ENCODE measurements at places on chromosomes 5 and 9. TPM values are rescaled to one million over a fixed set of nuclear protein-coding genes. Genes with fewer than 3 reads are reported as not detected.

The MVB12B gene
- 17.3 TPM for polyA plus RNA-seq

The RNF183 gene
- 7.0 TPM for polyA plus RNA-seq

The NANS gene
- polyA plus RNA-seq = 41.7 TPM

The EGFLAM gene
- 8.8 TPM for polyA plus RNA-seq

The DEPDC1B gene
- 25.2 TPM for polyA plus RNA-seq

The FRMD3 gene
- 20.3 TPM for polyA plus RNA-seq

DNA sequence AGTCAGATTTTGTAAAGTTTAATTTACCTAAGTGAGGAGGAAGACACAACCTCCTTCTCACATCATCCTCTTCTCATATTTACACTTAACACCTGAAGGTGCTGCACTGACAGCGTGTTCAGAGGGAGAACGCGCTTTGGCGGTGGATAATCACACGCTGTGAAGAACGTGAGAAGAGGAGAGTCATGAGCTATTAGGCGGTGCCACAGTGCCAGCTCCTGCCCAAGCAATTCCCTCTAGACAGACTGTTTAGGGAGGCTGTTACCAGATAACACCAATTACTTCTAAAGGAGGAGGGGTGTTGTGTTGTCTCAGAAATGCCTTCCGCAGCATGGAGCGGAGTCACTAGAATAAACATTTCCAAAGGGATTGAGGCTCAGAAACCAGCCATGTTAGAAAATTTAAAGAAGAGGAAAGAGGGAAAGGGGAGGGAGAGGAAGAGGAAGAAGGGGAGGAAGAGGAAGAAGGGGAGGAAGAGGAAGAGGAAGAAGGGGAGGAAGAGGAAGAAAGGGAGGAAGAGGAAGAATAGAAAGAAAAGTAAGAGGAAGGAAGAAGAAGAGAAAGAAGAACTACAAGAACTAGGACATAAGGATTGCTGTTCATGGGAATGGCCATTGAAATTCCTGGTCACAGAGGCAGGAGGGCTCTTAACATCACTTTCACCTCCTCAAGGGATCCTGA, 37.3 kb upstream of the WWC1 start:
- no peak for DNase-seq

GRCh38 chr5:68332080-68332451, 116.5 kb downstream of the PIK3R1 start:
- no peak for DNase-seq

- DNase-seq = no peak
These were observed 12.2 kb downstream of the SPINK1 start for GRCh38 chr5:147819261-147819770.

GRCh38 chr9:120882935-120883607, 6.1 kb upstream of the PHF19 start:
- no peak for DNase-seq

GRCh38 chr5:3602785-3603502, 7.3 kb downstream of the IRX1 start:
- DNase-seq = no peak

DNA sequence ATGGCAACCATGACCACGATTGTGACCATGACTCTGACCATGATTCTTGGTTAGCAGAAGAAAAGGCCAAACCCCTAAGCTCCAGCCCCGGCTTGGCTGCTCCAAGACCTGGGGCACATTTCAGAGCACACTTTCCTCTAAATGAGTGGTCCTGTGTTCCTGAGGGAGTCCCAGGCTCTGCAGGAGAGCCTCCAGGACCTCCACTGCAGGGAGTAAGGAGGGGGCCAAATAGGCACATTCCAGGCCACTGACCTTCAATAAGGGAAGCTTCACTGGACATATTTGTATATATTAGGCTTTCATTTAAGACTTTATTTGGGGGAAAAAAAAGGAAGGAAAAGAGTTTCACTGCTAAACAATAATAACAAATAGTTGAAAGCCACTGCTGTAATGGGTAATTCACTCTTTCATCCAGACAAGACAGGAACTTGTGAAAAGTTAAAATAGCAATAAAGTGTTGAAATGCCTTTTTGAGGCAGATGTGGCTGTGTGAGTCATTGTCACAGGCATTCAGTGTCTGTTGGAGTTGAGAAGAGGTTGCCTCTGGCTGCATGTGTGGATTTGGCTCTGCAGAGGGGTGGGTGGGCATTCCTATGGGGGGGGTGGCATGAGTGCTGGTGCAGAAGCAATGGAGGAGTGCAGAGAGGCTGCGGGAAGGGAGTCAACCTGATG, 63.9 kb upstream of the TGFBR1 start:
- no peak for DNase-seq

- no peak for DNase-seq
These were observed 14.8 kb downstream of the AKNA start for GRCh38 chr9:114372921-114373448.

- DNase-seq = no peak
These were observed 61.3 kb downstream of the NR2F1-AS1 start for GRCh38 chr5:93519740-93520139.

DNA sequence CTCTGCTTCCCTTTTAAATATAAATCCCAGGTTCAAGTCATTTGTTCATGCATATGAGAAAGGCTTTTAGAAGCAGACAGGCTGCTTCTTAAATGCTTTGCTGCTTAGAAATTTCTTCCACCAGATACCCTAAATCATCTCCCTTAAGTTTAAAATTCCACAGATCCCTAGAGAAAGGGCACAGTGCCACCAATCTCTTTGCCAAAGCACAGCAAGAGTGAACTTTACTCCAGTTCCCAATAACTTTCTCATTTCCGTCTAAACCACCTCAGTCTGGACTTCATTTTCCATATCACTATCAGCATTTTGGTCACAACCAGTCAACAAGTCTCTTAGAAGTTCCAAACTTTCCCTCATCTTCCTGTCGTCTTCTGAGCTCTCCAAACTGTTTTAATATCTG, 679.8 kb upstream of the FTMT start:
- DNase-seq = no peak

GRCh38 chr9:6959270-6960000, 201.7 kb downstream of the KDM4C start:
- DNase-seq = peak; percentile 48

DNA sequence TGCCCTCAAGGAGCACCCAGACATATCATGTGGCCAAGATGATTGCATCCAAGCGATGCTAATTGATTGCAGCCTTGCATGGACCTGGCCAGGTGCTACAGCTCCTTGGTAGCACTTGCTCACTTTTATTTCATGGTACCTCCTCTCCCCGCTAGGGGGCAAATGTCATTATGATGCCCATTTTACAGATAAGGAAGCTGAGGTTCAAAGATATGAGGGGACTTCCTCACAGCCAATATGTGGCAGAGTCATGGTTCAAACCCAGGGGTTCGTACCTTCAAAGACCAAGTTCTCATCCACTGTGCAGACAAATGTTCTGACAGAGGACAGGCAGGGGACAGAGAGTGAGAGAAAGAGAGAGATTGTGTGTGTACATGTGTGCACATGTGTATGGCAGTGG, 21.9 kb upstream of the KCNMB1 start:
- no peak for DNase-seq

DNA sequence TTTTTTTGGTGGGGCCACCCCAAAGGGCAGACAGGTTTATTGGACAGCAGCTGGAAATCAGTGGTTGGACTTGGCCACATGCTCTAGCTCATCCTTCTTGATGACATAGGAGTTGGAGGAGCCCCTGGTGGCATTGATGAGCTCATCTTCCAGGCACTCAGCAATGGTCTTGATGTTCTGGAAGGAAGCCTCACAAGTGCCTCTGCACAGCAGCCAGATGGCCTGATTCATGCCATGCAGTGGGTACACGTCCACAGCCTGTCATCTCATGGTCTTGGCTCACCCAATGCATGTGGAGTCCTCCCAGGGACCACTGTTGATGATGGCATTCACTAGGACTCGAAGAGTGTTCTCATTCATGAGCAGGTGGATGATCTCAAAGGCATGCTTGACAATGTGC, 11.3 kb upstream of the RCL1 start:
- no peak for DNase-seq

DNA sequence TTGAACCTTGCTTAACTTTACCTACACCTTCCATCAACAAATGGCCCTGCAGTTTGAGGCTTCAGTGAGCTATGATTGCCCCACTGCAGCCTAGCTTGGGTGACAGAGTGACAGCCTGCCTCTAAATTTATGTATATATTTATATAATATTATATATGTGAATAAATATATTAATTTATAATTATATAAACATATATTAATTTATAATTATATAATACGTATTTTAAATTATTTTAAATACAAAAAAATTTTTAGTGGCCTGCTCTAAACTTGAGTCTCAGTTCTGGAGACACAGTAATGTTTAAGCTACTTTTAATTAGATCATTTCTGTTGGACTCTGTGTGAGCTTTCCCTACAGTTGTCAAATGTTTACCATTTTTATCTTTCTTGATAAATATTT, 9.3 kb upstream of the SHC3 start:
- no peak for DNase-seq

GRCh38 chr5:91359962-91360609, 23.0 kb downstream of the ARRDC3 start:
- DNase-seq = no peak

GRCh38 chr9:77601476-77602099, 46.5 kb downstream of the GNA14 start:
- DNase-seq = no peak

- no peak for DNase-seq
These were observed 58.6 kb downstream of the PTPN3 start for GRCh38 chr9:109439378-109440116.

DNA sequence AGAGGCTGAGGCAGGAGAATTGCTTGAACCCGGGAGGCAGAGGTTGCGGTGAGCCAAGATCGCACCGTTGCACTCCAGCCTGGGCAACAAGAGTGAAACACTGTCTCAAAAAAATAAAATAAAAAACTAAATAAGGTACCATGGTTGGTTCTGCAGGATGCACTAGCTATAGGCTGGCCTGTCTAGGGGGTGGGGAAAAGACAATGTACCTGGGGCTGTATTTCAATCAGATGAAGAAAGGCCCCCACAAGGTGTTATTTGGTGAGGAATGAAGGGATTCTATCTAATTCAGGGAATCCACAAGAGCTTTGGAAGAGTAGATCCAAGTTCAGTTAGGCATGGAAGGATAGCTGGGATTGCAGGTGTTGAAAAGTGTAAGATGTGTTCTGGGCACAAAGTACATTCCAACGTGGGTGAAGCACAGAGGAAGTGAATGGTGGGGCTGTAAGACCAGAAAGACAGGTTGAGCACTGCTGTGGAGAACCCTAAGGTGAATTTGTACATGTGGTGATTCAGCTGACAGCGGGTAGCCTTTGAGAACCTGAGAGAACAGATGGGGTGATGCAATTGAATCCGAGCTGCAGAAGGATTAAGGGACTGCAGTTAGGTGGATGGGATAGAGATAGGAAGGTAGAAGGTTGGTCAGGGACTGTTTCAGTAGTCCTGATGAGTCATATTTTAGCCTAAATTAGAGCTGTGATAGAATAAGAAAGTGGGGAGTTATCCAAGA, 71.8 kb downstream of the CAST start:
- no peak for DNase-seq

DNA sequence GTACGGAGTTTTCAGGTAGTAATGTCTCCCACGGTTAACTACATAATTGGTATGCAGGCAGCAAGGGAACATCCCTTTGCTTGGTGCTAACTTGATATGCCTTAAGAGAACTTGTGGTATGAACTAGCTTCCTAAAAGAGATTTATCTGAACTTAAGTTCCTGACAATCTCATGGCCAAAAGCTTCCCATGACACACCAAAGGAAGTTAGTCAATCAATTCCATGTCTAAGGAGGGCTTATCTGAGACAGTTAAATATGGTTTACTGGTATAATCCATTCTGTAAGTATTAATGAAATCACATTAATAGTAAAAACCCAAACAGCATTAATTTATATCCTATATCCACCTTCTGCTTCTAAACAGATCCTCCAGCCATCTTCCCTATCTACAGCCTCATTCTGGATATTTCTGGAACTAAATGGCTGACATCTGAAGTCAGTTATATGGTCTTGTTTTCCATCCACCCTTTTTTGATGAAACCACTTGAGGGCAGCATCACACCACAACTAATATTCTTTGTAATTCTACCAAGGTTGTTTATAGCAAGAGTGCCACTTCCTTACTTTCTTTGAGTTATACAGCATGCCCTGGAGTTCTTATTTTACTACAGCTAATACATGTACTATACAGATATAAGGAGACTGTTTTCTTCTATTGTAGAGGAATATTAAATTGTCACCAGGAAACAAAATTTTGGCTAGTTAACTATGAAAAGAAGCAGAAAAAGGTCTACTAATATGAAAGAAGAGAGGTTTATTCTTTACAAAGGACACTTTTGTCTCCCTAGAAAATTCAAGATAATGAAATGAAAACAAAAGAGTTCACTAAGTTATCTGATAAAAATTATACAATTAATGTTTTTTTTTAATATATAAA, 34.7 kb downstream of the SHOC1 start:
- DNase-seq = peak; percentile 82

GRCh38 chr5:55027595-55027994, 3.5 kb downstream of the GZMK start:
- DNase-seq = no peak

DNA sequence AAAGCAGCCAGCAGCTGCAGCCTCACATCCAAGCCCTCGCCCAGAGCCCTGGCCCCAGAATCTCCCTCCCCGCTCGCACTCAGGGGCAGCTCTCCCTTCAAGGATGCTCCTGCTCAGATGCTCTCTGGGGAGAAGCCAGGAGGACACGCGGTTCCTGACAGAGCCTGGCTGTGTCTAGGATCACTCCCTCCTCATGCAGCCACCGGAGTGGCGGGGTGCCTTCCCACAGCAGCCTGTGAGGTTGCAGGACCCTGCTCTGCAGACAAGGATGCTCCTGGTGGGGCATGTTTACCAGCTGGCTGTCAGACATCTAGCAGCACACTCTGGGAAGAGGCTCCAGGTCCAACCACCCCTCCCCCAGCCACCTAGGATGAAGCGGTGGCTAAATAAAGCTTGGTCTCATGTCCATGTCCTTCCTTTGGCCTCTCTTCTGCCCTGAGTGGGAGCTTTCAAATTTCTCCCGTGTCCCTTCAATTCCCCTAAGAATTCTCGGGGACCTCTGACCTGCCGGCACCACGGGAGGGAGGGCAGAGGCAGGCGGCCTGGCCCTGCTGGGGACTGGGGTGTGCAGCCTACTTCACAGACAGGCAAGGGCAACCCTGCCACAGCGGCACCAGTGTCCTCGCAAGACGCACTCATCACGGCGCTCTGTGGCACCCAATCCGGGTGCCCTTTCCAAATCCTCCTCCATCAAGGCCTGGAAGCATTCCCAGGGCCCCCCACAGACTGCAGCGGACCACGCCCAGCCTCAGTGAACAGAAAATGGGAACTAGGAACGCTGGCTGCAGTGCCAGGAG, 88.3 kb upstream of the SARDH start:
- no peak for DNase-seq

- DNase-seq = no peak
These were observed 66.1 kb downstream of the RAI14 start for GRCh38 chr5:34722183-34722582.

GRCh38 chr9:77210116-77210515, 32.8 kb downstream of the VPS13A start:
- DNase-seq = no peak

DNA sequence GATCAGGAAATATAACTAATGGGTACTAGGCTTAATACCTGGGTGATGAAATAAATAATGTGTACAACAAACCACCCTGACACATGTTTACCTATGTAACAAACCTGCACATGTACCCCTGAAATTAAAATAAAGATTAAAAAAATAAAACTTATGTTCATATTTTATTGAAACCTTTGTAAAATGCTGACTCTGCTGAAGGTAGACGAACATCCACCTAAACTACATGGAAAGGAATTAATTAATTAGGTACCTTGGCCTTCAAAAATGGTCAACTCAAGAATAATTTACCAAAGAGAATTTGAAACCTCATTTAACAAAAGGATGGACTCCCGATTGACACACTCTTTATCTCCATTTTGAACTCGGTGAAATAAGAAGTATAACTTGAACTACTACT, 152.3 kb upstream of the OR13F1 start:
- DNase-seq = no peak

GRCh38 chr9:70639853-70640814, 225.7 kb upstream of the KLF9 start:
- DNase-seq = peak; percentile 58
